Myocyte (in vitro differentiated cells): ENCODE measurements at places on chromosomes 2 and 18. TPM values are rescaled to one million over a fixed set of nuclear protein-coding genes. Genes with fewer than 3 reads are reported as not detected.

DLX1 gene
- total RNA-seq: 0.78 and 0.94 TPM in 2 replicates

STPG4 gene
- 0.24 TPM in 1 of 2 replicates, not detected in the other for total RNA-seq

GRCh38 chr2:165902934-165903333 lies 50.6 kb downstream of the TTC21B start:
- peak; percentile 20 for DNase-seq

DNA sequence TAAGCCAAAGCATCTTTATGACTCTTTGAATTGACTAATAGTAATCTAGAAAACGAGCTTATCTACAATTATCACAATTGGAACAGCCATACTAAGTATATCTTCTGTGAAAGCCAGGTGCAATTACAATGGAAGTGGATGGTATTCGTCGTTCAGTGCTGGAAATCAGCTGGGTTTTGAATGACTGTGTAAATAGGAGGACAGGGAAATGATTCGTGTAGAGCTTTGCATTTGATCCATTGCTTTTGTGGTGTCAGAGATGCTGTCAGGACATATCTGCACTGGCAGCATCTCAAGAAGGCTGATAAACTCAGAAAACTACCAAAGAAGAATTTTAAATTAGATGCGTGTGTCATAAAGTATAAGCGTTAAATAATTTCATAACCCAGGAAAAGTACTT lies 187.1 kb downstream of the ZNF407 start:
- no peak for DNase-seq

GRCh38 chr2:45224321-45224992 lies 215.2 kb upstream of the SIX2 start:
- no peak for DNase-seq

DNA sequence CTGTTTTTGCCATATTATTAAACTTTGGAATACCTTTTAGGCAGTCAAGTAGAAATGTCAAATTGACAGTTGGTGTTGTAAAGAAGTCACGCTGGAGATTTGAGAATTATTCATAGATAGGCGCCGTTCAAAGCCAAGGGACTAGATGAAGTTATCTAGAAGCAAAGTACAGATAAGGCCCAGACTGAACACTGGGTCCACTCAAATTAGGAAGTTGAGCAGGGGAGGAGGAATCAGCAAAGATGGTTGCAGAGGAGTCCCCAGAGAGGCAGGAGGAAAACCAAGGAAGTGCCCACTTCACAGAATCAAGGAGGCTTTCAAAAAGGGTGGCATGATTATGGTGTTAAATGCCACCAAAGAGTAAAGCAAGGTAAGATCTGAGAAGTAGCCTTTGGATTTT lies 9.6 kb upstream of the ALS2 start:
- no peak for DNase-seq
